Camera-type eye (tissue), 1 donor: ENCODE measurements at places on chromosomes 1 and 21. TPM values are rescaled to one million over a fixed set of nuclear protein-coding genes. Genes with fewer than 3 reads are reported as not detected.

Gene IGSF9
- total RNA-seq: 63.3 TPM

Gene C4BPA
- not detected for total RNA-seq

Gene PLA2G2C
- not detected for total RNA-seq

Gene MEF2D
- 27.3 TPM for total RNA-seq

Gene DCDC2B
- total RNA-seq: not detected

Gene LCE1D
- not detected for total RNA-seq

Gene CAMK1G
- total RNA-seq: 0.93 TPM

Gene KAZN
- 22.5 TPM for total RNA-seq

Gene PRR9
- total RNA-seq: not detected

Gene KCNA2
- 12.1 TPM for total RNA-seq

Gene MIXL1
- not detected for total RNA-seq

Gene LINGO4
- total RNA-seq: not detected

Gene PIGR
- total RNA-seq: 23.3 TPM

Gene GIPC2
- total RNA-seq: 2.1 TPM

Gene KRTAP26-1
- not detected for total RNA-seq

Gene G0S2
- 9.5 TPM for total RNA-seq

Gene PLEKHN1
- total RNA-seq: 0.88 TPM

Gene IL23R
- total RNA-seq: not detected

Gene A3GALT2
- total RNA-seq: 0.66 TPM

Gene DAB1
- total RNA-seq: 17.9 TPM

Gene FLG
- 1.3 TPM for total RNA-seq

Gene MYOC
- total RNA-seq: 1.8 TPM

Gene FCER1G
- total RNA-seq: 6.3 TPM

Gene SERTAD4
- total RNA-seq: 9.3 TPM

Gene NFIA
- 64.5 TPM for total RNA-seq

Gene AZIN2
- 14.5 TPM for total RNA-seq

Gene UBL4B
- 1.3 TPM for total RNA-seq

Gene CACNA1S
- 5.9 TPM for total RNA-seq

Gene SH3GLB1
- total RNA-seq: 97.4 TPM

Gene NBPF4
- total RNA-seq: not detected

Gene DEPDC1
- 8.6 TPM for total RNA-seq

Gene NLRP3
- total RNA-seq: 2.2 TPM

Gene UBXN10
- total RNA-seq: 3.4 TPM

Gene DPT
- total RNA-seq: 54.1 TPM

Gene OR6K3
- not detected for total RNA-seq

Gene EPHA2
- 84.2 TPM for total RNA-seq

Gene BMP8B
- total RNA-seq: 6.8 TPM

Gene HSPA6
- total RNA-seq: 105 TPM

Gene B3GALT2
- total RNA-seq: 25.5 TPM

Gene AADACL3
- 0.11 TPM for total RNA-seq

Gene ECE1
- total RNA-seq: 52.1 TPM

Gene S100A9
- total RNA-seq: 197 TPM

Gene NHLH1
- 2.7 TPM for total RNA-seq

Gene KRTAP19-5
- not detected for total RNA-seq

Gene DENND2D
- total RNA-seq: 6.2 TPM

Gene OR2M3
- total RNA-seq: not detected

Gene BCAN
- 5.2 TPM for total RNA-seq

Gene RGS16
- total RNA-seq: 56.7 TPM

Gene C1orf210
- 0.44 TPM for total RNA-seq

Gene UTS2
- total RNA-seq: not detected

Gene HHIPL2
- total RNA-seq: 0.27 TPM

Gene TNNI3K
- total RNA-seq: 4.1 TPM

Gene LIN28A
- not detected for total RNA-seq

Gene ELAVL4
- total RNA-seq: 15.3 TPM

Gene WNT4
- 3.1 TPM for total RNA-seq

Gene GPR25
- total RNA-seq: not detected
